ENCODE measurements at places on chromosomes 7 and 10.

- DNase-seq: no peak
Observed at GRCh38 chr7:124168616-124169015, 135.7 kb upstream of the TMEM229A start.

DNA sequence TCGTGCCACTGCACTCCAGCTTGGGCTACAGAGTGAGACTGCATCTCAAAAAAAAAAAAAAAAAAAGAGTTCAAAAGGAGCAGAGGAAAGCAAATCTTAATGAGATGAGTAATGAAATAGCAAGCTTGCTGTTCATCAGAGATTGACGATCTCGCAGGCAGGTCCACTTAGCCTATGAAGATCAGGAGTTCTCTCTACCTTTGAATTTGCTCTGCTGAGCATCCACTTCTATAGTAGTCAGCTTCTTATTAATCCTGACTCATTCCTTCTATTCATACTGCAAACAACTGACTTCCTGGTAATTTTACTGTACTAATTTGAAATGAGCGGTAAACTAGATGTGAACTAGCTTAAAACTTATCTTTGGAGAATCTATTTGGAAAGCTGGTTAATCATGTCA lies 1014.6 kb downstream of the GATA3 start:
- no peak for DNase-seq

GRCh38 chr10:23063045-23063972 lies 32.1 kb upstream of the MSRB2 start:
- no peak for DNase-seq

DNA sequence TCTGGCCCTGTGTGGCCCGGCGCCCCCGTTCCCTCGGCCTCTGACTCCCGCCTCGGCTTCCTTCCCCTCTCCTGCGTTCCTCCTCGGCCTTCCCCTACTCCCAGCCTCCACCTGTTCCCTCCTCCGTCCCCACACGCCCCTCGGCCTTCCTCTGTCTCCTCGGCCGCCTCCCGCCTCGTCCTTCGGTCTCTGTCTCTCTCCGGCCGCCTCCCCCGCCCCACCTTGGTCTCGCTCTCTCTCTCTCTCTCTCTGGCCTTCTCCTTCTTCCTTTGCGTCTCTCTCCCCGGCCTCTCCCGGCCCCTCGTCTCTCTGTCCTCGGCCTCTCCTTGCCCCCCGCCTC lies 588 bp downstream of the GET4 start:
- no peak for DNase-seq

DNA sequence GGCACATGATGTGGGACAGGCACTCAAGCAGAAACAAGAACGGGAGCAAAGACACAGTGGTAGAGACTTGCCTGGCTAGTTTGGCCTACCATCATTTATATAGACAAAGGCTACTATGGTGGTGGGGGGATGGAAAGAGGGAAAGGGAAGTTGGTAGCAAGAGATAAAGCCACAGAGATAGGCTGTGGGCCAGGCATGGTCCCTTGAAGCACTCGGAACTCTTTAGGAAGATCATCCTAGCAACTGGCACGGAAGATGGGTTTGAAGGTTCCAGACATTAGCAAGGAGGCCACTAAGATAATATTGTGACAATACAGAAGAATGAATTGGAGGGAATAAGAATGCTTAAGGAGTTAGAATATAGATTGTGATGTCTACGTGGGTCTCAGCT lies 319.6 kb downstream of the ELMO1 start:
- no peak for DNase-seq

DNA sequence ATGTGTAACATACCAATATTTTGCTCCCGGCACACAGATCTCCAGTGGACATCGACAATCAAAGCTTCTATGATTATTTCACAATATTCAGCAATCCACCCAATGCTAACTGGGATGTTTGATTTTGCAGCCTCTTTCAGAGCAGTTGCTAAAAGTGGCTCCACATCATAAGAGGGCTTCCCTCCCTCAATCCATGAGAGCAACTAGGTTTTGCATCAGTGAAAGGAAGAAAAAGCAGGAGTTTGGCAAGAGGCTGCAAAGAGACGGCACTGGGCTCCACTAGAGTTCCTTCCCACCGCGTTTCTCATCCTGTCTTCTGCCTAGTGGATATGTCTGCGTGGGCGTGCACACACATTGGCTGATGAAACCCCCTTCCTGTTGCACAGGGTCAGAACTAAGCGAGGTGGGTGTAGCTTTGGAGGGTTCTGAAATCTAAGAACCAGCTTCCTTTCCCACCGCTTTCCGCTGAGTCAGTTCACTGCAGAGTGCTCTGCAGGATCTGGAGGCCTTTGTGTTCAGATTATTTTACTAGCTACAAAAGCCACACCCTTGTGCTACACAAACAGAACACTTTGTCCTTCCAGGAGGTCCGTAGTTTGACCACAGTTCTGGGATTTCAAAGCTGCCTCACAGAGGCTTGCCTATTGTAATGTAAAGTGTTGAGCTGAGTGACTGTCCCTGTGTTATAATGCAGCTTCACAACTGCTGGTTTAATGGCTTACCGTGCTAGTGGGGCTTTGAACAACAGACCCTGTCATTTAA lies 28.1 kb downstream of the ARL4A start:
- no peak for DNase-seq

DNA sequence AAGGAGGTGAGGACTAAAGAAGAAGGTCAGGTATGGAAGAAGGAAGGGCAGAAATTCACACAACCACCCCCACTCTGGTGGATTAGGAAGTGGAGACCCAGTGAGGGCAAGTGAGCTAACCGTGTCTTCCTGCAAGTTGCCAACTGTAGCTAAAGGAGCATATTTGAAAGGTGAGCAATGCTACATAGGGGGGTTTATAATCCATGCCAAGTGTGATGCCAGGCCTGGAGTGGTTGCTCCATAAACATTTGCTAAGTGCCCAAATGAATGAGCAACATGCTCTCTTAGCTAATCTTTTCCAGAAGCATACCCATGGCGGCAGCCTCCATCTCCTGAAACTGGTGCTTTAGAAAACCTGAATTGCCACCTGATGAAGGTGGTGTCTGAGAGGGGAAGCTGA lies 121.6 kb downstream of the LRRC18 start:
- no peak for DNase-seq

DNA sequence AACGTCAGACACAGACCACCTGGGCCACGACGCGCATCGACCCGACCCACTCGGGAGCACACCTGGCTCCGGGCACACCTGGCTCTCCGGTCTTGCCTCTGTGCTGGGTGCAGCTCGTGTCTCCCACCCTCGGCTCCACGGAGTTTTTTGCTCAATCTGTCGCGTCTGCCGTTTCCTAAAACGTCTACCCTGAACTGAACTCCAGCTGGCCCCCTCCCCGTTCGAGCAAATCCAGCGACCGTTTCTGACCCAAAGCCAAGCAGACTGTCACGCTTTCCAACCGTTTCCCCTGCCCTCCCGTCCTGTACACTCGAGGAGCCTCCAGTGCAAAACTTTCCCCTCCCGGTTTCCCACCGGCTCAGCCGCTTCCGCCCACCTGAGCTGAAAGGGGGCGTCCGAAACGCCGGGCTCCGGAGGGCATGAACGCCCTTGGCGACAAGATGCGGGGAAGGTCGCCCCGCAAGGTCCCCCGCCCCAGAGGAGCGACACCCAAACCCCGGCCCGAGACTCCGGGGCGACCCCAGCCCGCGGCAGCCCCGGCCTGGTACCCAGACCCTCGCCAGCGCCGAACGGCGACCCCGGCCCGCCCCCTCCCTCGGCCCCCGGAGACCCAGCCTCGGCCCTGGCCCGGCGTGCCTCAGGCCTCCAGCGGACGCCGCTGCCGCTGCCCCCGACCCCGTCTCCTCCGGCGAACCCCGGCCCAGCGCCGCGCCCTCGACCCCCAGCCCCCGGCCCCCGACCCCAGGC lies 557 bp downstream of the CYTH3 start:
- DNase-seq: no peak

- DNase-seq: no peak
Observed at GRCh38 chr7:153930696-153931095, 121.5 kb upstream of the DPP6 start.

GRCh38 chr7:49766966-49767365 lies 6.5 kb upstream of the VWC2 start:
- DNase-seq: no peak

DNA sequence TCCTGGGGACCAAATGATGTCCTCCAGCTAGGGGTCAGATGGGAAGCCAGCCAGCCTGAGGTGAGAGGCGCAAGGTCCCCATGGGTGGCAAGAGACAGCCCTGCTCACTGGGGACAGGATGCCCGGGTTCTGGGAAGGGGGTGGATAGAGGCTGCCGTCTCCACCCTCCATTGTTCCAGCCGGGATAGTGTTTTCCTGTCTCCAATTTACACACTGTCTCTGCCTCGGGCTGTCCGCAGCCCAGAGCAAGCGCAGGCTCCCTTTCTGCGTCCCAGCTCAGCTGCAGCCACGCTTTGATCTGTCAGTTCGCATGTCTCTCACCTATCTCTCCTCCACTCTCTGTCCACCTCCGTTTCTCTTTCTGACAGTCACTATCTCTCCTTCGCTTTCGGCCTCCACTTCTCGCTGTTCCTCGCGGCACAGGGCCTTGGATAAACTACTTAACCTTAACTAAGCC lies 2.1 kb downstream of the EPHB4 start:
- DNase-seq: no peak

- no peak for DNase-seq
Observed at GRCh38 chr7:157974678-157975230, 612.9 kb downstream of the PTPRN2 start.

- DNase-seq: no peak
Observed at GRCh38 chr10:129421399-129422010, 45.5 kb upstream of the MGMT start.

GRCh38 chr7:102129636-102130370 lies 156.9 kb upstream of the SH2B2 start:
- no peak for DNase-seq

DNA sequence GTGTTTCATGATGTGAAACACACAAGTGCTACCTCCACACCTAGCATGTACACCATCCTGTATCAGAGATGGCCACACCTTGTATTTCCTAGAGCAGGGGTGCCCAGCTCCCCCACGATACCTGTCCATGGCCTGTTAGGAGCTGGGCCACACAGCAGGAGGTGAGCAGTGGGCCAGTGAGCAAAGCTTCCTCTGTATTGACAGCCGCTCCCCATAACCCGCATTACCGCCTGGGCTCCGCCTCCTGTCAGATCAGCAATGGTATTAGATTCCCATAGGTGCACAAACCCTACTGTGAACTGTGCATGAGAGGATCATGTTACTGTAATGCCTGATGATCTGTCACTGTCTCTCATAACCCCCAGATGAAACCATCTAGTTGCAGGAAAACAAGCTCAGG lies 145.6 kb upstream of the RNF32 start:
- DNase-seq: no peak

GRCh38 chr7:27202862-27203134 lies 2.9 kb upstream of the HOXA13 start:
- no peak for DNase-seq

DNA sequence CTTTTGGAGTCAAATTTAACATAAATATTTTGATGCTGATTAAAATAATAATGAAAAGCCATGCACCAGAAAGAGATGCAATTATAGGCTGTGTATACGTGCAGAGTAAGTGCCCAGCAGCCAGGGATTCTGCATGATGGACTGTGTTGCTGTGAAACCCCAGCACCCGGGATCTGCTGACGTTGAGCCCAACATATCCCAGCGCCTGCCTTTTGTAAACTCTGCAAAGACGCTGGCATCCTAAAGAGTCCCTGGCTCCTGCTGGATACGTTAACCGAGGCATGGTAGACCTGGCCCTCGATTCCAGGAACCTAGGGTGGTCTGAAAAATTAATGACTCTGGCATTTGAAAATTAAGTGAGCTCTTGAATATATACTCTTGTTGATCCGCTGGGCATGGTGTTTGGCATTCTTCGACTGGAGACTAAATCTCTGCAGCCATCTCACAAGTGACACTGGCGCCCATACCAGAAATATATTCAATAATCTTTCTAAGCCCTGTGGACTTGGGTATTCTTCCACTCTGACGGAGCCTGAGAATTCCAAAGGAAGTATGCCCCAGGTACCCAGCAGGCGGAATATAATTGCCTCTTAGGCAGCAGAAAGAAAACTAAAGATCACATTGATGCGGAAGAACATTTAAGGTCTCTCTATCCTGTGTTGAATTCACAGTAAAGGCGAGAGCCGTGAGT lies 191.2 kb upstream of the SH2B2 start:
- no peak for DNase-seq

DNA sequence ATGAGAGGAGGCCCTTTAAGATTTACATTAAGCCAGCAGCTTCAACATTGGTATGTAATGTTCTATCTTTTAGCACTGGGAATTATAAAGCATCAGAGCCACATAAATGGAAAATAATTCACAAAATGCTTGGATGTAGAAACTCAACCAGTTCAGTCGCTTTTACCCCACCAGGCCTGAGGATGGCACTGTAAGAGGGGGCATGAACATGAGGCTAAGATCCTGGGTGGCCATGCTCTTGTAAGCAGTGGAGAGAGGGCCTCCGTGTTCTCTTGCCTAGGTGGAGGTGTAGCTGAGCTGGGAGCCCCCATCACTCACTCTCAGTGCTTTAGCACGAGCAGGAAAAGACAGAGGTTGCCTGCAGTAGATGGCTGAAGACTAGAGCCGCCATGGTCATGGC lies 238.8 kb downstream of the FANK1 start:
- DNase-seq: no peak

DNA sequence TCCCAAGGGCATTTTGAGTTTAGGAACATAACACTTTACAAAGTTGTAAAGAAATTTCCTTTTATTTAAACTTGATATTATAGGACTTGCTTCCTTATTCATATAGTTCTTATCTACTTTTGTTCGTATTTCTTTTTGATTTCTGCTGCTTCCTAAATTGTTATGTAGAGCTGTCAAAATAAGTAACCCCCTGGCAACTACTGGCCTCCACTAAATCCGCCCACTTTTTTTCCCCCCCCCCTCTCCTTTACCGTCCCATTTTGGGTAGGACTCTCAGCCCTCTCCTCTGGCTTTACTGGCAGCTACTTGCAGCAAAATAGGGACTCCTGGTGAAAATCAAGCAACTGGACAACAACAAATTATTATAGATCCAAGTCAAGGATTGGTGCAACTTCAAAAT lies 1.1 kb downstream of the SP4 start:
- no peak for DNase-seq

DNA sequence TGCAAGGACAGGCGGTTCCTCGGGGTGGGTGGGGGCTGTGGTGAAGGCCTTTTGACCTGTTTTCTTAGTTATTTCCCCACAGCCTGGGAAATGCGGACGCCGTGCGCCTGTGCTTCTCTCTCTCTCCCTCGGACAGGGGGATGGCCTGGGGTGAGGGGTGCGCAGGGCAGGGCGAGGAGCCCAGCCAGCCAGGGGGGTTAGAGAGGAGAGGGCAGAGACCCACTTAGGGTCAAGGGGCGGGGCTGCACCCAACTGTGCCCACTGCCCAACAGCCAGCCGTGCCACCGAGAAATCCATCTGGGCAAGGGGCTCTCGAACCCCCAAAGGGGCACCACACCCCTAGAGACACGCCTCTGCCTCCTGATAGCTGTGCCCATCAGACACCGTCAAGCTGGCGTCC lies 53.8 kb downstream of the DPYSL4 start:
- no peak for DNase-seq

DNA sequence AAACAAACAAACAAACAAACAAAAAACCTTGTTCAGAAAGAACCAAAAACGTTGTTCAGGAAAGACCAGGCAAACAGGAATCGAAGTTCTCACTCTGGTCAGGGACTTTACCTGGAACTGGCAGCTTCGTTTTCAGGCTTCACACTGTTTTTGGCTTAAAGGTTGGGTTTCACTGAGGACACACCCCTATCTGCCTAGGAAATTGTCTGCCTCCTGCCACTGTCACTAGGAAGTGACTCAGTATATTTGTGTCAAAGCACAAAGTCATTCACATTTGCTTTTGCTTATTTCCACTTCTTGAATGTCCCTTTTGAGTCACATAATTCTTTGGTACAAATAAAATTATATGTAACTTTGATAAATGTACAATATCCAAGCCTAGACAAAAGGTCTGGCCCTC lies 37.9 kb downstream of the PNLIPRP3 start:
- DNase-seq: no peak

GRCh38 chr7:18504965-18505364 lies 9.4 kb downstream of the HDAC9 start:
- no peak for DNase-seq
